ENCODE measurements at places on chromosomes 11 and 22.

GRCh38 chr11:64239662-64240434, 1.0 kb upstream of the FKBP2 start:
- peak; percentile 82 for DNase-seq

DNA sequence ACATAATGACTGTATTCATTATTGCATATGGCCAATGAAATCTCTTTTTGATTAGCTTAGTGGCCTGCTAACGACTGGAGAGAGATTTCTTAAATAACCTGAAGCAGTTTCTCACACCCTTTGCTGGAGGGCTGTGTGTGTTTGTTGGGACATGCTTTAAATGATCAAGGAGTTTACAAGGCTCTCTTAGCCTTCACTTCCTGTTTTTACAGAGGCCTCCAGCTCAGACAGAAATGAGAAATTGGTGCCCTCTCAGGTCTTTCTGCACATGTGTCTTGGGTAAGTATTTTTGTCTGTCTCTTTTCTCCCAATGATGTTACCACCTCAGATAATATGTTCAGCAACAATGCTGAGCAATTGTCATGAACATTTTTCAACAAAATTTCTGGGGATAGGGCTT, 884.4 kb upstream of the CNTN5 start:
- no peak for DNase-seq

DNA sequence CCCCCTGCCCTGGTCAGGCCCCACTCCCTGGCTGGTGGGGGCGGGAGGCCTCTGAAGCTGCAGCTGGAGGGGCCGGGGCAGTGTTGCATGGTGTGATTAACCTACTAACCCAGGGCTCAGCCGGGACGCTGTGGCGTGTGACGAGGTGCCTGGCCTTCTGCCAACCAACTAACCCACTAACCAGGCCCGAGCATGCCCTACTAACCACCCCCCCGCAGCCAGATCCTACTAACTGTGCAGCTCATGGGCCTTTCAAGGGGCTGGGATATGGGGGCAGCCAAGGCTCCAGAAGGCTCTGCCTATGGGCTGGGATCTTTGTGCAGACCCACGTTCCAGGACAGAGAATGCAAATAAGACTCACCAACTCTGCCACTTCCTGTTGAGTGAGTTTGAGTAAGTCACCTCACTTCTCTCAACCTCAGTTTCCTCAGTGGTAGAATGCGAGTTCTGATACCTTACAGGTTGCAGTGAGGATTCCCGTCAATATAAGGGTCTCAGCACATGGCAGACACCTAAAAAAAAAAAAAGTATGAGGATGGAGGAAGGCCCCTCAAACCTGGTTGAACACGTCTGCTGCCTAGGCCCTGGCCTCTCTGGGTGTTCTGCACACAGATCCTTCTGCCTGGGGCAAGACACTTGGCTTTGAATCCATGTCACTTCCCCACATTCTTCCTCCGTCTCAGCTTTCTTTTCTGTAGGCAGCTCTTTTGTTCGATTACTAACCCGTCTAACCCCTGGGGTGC, 14.1 kb downstream of the MIAT start:
- no peak for DNase-seq

DNA sequence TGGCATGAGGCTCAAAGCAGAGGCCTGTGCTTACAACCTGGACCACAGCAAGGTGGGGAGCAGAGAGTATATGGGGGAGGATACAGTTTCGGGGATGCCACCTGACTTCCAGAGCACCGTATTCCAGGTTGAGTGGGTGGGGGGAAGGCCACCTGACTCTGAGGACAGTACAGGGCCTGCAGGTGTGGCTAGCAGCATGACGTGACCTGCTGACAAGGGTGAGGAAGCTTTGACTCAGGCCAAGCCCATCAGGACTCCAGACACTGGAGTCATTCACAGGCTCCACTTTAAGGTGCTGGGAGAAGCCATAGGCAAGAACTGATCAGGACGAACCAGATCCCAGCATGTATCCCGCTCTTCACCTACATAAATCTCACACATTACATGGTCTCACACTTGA, 34.6 kb upstream of the CRTAM start:
- DNase-seq = no peak

- DNase-seq = no peak
Measured at GRCh38 chr22:33927752-33928151, 7.5 kb upstream of the LARGE1 start.

DNA sequence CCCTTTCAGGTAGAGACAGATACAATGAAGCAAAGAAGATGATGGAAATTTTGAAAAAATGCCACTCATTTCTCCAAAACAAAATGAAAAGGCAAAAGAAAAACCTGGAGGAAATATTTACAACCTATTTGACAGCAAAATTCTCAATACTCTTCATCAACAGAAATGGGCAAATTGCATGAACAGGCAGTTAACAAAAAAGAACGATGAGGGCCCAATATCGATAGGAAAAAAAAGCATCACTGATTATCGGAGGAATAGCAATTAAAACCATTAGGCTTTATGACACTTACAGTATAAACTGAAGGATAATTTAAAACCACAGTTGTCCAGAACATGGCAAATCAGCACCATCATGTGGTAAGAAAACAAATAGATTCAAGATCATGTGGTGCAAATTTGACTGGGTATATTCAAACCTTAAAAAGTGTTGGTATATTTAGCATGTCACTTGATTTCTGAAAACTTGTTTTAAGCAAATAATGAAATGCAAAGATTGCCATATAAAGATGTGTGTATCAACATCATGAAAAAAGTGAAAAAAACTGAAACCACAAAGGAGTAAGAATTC, 222.9 kb downstream of the BRD1 start:
- no peak for DNase-seq

Measured in pons (tissue), 1 donor.